ENCODE measurements at places on chromosomes 1 and 21. TPM values are rescaled to one million over a fixed set of nuclear protein-coding genes. Genes with fewer than 3 reads are reported as not detected.

OR2T33 gene
- total RNA-seq, result not detected

UBL4B gene
- not detected for total RNA-seq

TIMM17A gene
- 110 TPM for total RNA-seq

AMY1A gene
- not detected for total RNA-seq

ZNF436 gene
- total RNA-seq, result 19.2 TPM

DCST2 gene
- not detected for total RNA-seq

TEDDM1 gene
- total RNA-seq, result not detected

CEP85 gene
- 8.8 TPM for total RNA-seq

BCAR3 gene
- total RNA-seq, result 56.2 TPM

CCDC185 gene
- total RNA-seq, result not detected

A3GALT2 gene
- total RNA-seq, result not detected

LCE1E gene
- not detected for total RNA-seq

HOOK1 gene
- not detected for total RNA-seq

ARHGEF11 gene
- 15.2 TPM for total RNA-seq

Measured in epithelial cell of umbilical artery (primary cell).